Heart left ventricle (tissue), 16 donors: ENCODE measurements at places on chromosomes 11 and 22. TPM values are rescaled to one million over a fixed set of nuclear protein-coding genes. Genes with fewer than 3 reads are reported as not detected.
A peak's percentile ranks its signal among the peaks of the same experiment; 100 is the strongest.

TIGD3 gene
- total RNA-seq, result not detected

GRM5 gene
- not detected for total RNA-seq

APOBEC3A gene
- 0.36 TPM for total RNA-seq

LDHA gene
- 191 TPM for total RNA-seq

APOA4 gene
- not detected for total RNA-seq

ASPHD2 gene
- 0.15 TPM for total RNA-seq

GVQW3 gene
- 1.0 TPM for total RNA-seq

RNF141 gene
- total RNA-seq, result 25.2 TPM

- H3K36me3 ChIP-seq, result no peaks in the 10 kb centered on the region
- no peak overlapping the region for H3K4me3 ChIP-seq
- H3K4me1 ChIP-seq, result no peaks in the 10 kb centered on the region
- no peak for DNase-seq
Measured at GRCh38 chr22:22840780-22841179, 46.8 kb upstream of the IGLL5 start.

- DNase-seq, result no peak
- H3K27me3 ChIP-seq, result no peaks in the 10 kb centered on the region
- H3K36me3 ChIP-seq, result no peaks in the 10 kb centered on the region
Measured at GRCh38 chr11:74676596-74676995, 54.6 kb downstream of the CHRDL2 start.

DNA sequence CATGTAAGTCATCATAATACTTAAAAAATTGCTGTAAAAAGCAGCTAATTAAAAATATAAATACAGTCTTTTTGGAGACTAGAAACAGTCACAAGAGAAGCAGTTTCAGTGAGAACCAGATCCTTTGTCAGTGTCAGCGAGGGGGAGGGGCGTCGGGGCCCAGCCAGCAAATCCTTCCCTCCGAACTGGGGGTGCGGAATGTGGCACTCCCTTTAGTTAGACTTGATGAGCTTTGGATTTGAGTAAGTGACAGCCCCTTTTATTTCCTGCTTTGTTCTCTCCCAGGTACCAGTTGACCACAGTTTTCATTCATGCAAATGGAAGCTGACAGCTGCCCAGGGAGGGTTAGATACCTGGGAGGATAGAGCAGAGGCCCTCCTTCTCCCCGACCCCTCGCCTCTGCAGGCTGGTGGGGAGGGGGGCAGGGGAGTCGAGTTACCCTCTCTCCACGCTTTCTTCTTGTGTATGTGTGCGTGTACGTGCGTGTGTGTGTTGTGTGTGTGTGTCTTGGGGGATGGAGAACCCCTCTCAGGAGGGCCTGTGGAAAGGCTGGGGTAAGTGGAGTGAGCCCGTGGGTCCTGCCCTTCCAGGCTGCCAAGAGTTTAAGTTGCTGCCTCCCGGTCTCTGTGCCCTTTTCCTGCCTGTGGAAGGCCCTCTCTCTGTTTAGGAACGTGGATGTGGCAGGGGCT lies 38.3 kb downstream of the PTPRJ start:
- H3K27ac ChIP-seq, result no peak overlapping the region
- no peak for DNase-seq
- no peaks in the 10 kb centered on the region for H3K27me3 ChIP-seq

DNA sequence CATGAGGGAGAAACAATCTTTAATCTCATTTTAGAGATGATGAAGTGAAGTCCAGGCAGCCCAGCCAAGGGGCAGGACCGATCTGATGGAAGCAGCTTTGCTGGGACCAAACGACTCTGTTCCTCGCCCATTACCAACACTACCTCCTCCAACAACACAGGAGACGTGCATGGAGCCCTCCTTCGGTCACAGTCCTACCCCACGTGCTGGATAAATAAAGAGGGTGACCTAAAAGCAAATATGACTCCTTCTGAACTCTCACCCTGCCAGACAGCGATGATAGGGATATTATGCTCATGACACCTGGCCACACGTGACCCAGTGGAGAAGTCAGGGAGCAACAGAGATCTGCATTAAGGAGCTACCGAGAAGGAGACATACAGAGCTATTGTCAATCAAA lies 26.0 kb downstream of the SCGB1A1 start:
- DNase-seq, result no peak
- H3K36me3 ChIP-seq, result no peaks in the 10 kb centered on the region
- peak overlapping the region; percentile 7 for H3K4me3 ChIP-seq
- H3K27ac ChIP-seq, result peak overlapping the region; percentile 65
- H3K27me3 ChIP-seq, result no peaks in the 10 kb centered on the region

GRCh38 chr22:36277482-36278291 lies 24.8 kb downstream of the APOL1 start:
- no peak overlapping the region for H3K4me3 ChIP-seq
- H3K27ac ChIP-seq, result no peak overlapping the region
- peaks cover 10% of the 10 kb centered on the region for H3K4me1 ChIP-seq
- H3K36me3 ChIP-seq, result no peaks in the 10 kb centered on the region
- no peaks in the 10 kb centered on the region for H3K27me3 ChIP-seq

- peaks cover 41% of the 10 kb centered on the region for H3K36me3 ChIP-seq
- DNase-seq, result no peak
- no peak overlapping the region for H3K27ac ChIP-seq
- H3K27me3 ChIP-seq, result no peaks in the 10 kb centered on the region
- H3K4me3 ChIP-seq, result no peak overlapping the region
- H3K4me1 ChIP-seq, result no peaks in the 10 kb centered on the region
Measured at GRCh38 chr11:487571-488021, 19.4 kb downstream of the RNH1 start.

DNA sequence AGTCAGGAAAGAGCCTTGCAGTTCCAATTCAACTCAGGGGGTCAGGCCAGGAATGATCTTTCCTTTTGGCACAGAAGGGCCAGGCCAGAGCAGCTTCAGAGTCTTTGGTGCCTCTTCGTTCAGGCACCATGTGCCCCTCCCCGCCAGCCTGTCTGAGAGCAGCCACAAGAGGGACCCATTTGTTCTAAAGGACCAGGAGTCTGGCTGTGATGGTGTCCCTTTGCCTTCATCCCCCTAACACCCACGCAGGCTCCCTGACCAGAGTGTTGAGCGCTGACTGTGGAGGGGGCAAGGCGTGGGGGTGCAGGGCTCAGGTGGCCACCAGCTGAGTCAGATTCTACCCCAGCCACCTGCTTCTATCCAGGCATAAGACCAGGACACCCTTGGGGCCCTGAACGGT lies 156.4 kb downstream of the TTC17 start:
- H3K27me3 ChIP-seq, result no peaks in the 10 kb centered on the region
- H3K27ac ChIP-seq, result no peak overlapping the region
- H3K36me3 ChIP-seq, result no peaks in the 10 kb centered on the region
- DNase-seq, result no peak
- no peaks in the 10 kb centered on the region for H3K4me1 ChIP-seq
- H3K4me3 ChIP-seq, result no peak overlapping the region

DNA sequence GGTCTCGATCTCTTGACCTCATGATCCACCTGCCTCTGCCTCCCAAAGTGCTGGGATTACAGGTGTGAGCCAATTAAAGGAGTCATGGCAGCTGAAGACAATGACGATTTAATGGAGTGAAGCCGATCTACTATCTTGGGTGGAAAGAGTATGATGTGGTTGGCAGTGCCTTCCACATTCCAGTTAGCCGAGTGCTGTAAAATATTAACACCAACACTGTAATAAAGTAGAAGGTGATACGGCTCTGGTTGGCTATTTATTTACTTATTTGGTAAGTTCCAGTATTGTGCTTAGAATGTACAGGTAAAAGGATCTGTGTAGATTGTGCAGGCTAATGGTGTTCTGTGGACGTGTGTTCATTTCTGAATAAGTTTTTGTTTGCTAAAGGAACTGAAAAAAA lies 149.6 kb upstream of the MTMR2 start:
- H3K36me3 ChIP-seq, result no peaks in the 10 kb centered on the region
- no peak overlapping the region for H3K27ac ChIP-seq
- DNase-seq, result no peak

DNA sequence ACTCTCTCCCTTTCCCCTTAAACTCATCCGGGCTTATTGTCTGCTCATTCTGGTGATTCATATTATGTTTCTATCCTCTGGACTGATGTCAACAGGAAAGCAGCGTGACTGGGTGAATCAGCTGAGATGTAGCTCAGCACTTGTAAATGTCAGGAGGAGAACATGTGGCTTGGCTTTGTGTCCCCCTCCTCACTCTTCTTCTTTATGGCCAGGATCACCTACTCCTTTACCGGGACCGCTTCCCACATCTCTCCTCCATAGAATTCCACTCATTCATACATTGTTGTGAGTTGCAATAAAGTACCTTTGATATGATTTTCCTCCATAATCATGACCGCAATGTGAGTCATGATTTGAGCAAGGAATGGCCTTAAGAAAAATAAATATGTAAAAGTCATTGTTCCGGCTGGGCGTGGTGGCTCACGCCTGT lies 15.8 kb upstream of the SYN3 start:
- no peak overlapping the region for H3K4me3 ChIP-seq
- H3K27ac ChIP-seq, result no peak overlapping the region
- no peaks in the 10 kb centered on the region for H3K36me3 ChIP-seq

DNA sequence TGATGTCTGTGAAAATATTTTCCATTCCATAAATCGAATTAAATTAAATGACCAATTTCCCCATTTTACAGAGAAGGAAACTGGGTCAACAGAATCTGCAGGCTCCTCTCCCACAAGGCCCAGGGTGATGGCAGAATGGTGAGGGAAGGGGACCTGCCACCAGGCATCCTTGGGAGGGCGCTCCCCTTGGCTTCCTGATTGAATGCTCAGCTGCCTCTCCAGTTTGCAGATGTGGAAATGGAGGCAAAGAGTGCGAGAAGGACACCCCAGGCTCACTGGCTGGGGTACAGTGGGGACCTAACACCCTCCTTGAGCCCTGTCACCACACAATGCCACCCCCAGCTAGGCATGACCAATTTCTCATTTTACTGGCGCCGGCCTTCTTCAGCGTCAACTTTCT lies 28.5 kb upstream of the CSNK1E start:
- peak; percentile 25 for DNase-seq
- no peaks in the 10 kb centered on the region for H3K27me3 ChIP-seq
- H3K4me1 ChIP-seq, result no peaks in the 10 kb centered on the region
- no peaks in the 10 kb centered on the region for H3K36me3 ChIP-seq

- H3K4me1 ChIP-seq, result peaks cover 18% of the 10 kb centered on the region
- H3K36me3 ChIP-seq, result no peaks in the 10 kb centered on the region
- no peaks in the 10 kb centered on the region for H3K27me3 ChIP-seq
- no peak overlapping the region for H3K4me3 ChIP-seq
- no peak for DNase-seq
- H3K27ac ChIP-seq, result no peak overlapping the region
Measured at GRCh38 chr11:72078477-72078876, 1.9 kb downstream of the NUMA1 start.

GRCh38 chr11:4991060-4991459 lies 3.6 kb upstream of the OR51L1 start:
- no peaks in the 10 kb centered on the region for H3K36me3 ChIP-seq
- no peaks in the 10 kb centered on the region for H3K27me3 ChIP-seq
- DNase-seq, result no peak
- H3K4me1 ChIP-seq, result no peaks in the 10 kb centered on the region

DNA sequence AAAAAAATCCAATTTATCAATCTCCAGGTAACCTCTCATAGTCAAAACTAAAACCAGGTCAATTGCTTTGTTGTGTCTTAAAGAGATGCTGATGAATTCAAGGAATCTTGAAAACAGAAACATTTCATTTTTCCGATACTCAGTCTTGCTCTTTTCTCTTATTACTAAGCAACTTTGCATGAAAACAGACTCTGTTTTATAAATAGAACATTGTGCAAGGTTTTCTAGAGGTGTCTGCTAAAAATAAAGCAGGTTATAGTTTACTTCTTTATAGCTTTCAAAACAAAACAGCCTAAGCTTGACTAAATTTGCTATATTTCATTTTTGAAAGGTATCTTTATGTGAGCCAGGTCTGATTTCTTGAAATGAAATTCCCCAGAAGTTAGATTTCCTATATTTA lies 109.3 kb downstream of the ARL14EP start:
- no peak for DNase-seq
- H3K36me3 ChIP-seq, result no peaks in the 10 kb centered on the region
- no peaks in the 10 kb centered on the region for H3K27me3 ChIP-seq
- peaks cover 8% of the 10 kb centered on the region for H3K4me1 ChIP-seq
- no peak overlapping the region for H3K4me3 ChIP-seq
- peak overlapping the region; percentile 24 for H3K27ac ChIP-seq

- no peak for DNase-seq
- H3K27ac ChIP-seq, result no peak overlapping the region
- H3K4me3 ChIP-seq, result no peak overlapping the region
- H3K4me1 ChIP-seq, result no peaks in the 10 kb centered on the region
- no peaks in the 10 kb centered on the region for H3K36me3 ChIP-seq
- no peaks in the 10 kb centered on the region for H3K27me3 ChIP-seq
Measured at GRCh38 chr11:65148657-65149056, 14.3 kb upstream of the SYVN1 start.

DNA sequence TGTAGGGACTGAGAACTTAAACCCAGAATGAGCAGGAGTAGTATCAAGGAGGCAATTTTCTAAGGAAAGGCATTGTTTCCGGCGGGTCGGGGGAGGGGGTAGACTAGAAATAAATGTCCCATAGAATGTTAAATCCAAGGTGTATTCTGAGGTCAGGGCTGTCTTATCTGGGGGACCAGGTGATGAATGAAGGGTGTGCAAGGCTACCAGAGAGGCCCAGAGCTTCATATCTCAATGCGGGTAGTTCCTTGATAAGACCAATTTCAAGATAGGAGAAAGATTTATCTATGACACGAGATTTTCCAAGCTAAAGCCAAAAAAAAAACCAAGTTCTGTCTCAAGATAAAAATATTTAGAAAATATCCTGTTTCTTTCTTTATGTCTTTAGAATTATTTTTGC lies 8.3 kb upstream of the RCE1 start:
- H3K27me3 ChIP-seq, result no peaks in the 10 kb centered on the region
- H3K27ac ChIP-seq, result no peak overlapping the region
- no peak overlapping the region for H3K4me3 ChIP-seq
- H3K4me1 ChIP-seq, result no peaks in the 10 kb centered on the region

- no peak overlapping the region for H3K27ac ChIP-seq
- H3K4me3 ChIP-seq, result no peak overlapping the region
- DNase-seq, result no peak
- H3K27me3 ChIP-seq, result no peaks in the 10 kb centered on the region
- no peaks in the 10 kb centered on the region for H3K36me3 ChIP-seq
- H3K4me1 ChIP-seq, result peaks cover 8% of the 10 kb centered on the region
Measured at GRCh38 chr11:3802011-3802790, 4.8 kb upstream of the NUP98 start.

DNA sequence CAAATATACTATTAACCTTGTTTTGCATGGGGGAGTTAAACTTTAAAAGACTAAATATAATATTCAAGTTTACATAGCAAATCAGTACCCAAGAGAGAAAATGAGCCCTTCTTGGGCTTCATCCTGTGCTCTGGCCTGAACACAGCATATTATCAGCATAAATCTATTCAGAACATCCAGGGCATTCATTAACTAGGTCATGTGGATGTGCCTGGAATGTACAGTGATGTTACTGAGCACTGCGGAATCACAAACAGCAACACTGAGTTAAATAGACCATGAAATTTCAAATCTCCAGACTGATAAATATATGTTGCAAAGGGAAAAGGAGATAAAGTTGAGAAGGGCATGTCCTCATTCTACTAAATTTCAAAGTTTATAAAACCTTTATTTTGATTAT lies 426.4 kb downstream of the AASDHPPT start:
- no peak for DNase-seq
- no peak overlapping the region for H3K4me3 ChIP-seq
- H3K27me3 ChIP-seq, result no peaks in the 10 kb centered on the region
- H3K36me3 ChIP-seq, result no peaks in the 10 kb centered on the region
- H3K27ac ChIP-seq, result no peak overlapping the region
